CD4-positive, alpha-beta memory T cell (primary cell): ENCODE measurements at places on chromosomes 13 and 19.

DNA sequence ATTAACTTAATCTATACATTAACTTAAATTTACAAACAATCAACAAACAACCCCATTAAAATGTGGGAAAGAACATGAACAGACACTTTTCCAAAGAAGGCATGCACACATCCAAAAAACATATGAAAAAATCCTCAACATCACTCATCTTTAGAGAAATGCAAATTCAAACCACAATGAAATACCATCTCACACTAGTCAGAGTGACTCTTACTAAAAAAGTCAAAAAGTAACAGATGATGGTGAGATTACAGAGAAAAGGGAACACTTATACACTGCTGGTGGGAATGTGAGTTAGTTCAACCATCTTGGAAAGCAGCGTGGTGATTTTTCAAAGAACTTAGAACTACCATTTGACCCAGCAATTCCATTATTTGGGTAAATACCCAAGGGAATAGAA, 759.2 kb upstream of the SLITRK1 start:
- no peak for DNase-seq

GRCh38 chr19:17510220-17510993, 1.0 kb upstream of the PGLS start:
- no peak for DNase-seq

DNA sequence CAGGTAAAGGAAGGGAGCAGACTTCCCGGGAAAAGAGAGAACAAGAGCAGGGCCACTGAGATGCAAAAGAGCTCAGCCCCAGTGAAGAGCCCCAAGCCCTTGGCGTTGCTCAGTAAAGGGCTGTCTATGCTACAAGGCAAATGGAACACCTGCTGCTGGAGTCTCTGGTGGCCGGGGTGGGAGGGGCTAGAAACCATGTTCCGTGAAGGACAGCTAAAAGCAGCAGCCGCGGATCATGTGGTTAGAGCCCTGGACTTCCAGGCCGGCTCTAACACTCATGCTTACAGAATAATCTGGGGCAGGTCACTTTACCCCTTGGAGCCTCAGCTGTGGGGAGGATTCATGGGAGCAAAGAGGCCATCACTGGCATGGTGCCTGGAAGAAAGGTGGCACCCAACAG, 17.8 kb downstream of the POU2F2 start:
- no peak for DNase-seq

GRCh38 chr19:50024719-50025021, 502 bp downstream of the VRK3 start:
- no peak for DNase-seq

GRCh38 chr19:17078920-17079709, 3.5 kb downstream of the MYO9B start:
- DNase-seq, result no peak

DNA sequence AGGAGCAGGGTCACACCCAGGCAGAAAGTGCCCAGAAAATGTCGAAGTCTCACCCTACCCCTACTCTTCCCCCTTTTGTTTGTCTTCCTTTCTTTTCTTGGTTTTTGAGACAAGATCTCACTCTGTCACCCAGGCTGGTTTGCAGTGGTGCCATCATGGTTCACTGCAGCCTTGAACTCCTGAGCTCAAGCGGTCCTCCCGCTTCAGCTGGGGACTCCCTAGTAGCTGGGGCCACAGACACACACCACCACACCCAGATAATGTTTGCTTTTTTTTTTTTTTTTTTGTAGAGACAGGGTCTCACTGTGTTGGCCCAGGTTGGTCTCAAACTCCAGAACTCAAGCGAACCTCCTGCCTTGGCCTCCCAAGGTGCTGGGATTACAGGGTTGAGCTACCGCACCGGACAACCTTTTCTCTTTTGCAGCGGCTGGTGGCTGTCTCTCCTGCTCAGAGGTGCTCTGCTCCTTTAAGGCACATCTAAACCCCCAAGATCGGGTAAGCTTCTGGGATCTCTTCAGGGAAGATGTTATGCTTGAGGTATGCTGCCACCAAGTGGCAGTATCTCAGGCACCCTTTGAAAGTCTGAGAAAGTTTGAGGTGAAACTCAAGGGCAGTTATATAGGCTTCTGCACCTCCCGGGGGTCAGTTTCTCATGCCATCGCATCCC, 22.4 kb upstream of the EBI3 start:
- no peak for DNase-seq

DNA sequence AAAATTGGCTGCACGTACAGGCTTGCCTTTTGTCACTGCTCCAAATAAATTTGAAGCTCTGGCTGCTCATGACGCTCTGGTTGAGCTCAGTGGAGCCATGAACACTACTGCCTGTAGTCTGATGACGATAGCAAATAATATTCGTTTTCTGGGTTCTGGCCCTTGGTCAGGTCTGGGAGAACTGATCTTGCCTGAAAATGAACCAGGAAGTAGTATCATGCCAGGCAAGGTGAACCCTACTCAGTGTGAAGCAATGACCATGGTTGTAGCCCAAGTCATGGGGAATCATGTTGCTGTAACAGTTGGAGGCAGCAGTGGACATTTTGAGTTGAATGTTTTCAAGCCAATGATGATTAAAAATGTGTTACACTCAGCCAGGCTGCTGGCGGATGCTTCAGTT, 16.1 kb upstream of the AKAP11 start:
- no peak for DNase-seq

DNA sequence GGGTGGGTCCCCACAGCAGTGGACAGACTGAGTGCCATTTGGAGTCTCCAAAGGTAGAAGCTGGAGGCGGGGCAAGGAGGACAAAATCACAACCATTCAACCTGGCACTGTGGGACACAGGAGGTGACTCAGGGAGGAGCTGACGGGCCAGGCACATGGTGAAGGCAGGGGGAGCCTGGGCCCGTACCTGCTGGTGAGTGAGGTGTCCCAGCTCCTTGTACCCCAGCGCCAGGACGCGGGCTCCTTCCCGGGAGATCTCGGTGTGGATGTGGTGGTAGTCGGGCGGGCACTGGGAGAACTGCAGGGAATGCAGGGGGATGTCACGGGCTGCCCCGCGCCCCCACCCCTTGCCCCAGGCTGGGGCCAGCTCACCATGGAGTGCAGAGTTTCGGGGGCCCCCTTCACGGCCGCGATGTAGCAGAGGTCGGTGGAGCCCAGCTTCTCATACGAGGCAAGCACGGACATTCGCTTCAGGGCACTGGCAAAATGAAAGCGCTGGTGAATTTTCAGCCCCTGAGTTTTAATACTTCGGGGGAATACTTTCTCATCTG, 9.8 kb downstream of the ATP13A1 start:
- no peak for DNase-seq

DNA sequence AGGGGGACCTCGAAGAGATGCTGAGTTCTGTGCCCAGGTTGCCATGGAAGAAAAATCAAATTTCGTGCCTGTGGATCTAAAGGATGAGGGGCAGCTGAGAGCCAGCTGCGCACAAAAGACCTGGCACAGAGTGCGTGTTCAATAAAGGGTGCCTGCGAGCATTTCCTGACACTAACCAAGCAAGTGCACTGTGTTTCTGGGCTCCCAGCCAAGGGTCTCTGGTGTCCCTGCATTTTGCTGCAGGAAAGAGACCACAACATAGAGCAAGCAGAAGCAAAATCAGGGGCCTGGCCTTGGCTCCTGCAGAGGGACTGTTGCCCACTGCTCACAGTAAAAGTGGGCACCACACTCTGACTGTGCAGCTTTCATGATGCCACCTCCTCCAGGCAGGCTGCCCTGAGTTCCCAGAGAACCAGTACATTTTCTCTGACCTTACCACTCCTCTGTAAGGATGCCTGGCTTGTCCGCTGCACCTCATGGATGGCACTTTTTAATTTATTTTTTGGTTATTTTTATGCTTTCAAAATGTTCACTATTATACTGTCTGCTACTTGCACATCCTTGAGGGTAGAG, 70.8 kb upstream of the GPR12 start:
- DNase-seq, result no peak

DNA sequence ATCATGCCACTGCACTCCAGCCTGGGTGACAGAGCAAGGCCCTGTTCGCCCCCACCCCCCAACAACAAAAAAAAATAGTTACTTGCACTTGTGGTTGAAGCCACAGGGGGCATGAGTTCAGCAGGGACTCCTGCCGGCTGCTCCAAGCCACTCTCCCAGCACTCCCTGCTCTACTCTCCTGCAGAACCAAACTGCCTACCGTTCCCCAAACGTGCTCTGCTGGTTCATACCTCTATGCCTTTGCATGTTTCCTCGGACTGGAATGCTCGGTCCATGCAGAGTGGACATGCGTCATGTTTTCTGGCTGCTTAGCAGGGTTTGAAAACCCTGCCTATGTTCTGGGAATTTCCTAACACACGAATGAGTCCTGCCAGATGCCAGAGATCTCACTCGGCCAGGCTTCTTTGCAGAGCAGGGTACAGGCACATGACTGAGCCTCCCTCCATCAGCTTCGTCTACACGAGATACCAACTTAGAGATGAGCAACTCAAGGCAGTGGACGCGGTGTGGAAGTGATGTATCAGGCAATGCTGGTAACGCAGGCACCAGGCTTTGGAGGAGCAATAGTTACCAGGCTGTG, 8.5 kb upstream of the SLC25A15 start:
- no peak for DNase-seq

GRCh38 chr19:41755328-41755913, at the start of gene CEACAM6:
Gene CEACAM6, plus strand, starts transcription at chr19:41755530. Its CDS starts 109 bp downstream, at chr19:41755639.
- no peak for DNase-seq

DNA sequence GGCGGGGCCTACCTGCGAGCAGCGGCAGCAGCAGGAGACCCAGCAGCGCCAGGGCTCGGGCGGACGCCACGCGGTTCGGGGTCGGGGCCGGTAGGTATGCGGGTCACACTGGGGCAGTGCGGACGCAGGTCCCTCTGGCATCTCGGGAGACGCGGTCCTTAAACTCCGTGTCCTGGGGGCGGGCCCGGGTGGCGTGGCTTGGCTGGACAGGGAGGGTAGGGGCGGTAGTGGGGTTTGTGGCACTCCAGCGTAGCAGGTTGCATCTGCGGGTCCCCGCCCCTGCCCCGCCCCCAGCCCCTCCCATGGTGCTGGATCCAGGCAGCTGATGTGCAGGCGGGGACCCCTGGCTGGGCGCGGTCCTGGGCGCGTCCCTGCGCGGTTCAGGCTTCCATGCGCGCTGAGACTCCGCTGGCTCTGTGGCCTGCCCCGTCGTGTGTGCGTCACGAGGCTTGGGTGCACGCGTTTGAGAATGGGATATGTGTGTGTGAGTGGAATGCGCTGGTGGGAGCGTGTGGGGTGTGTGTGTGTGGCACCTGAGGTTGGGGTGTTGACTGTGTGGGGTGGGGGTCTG, 96.1 kb downstream of the WTIP start:
- no peak for DNase-seq

DNA sequence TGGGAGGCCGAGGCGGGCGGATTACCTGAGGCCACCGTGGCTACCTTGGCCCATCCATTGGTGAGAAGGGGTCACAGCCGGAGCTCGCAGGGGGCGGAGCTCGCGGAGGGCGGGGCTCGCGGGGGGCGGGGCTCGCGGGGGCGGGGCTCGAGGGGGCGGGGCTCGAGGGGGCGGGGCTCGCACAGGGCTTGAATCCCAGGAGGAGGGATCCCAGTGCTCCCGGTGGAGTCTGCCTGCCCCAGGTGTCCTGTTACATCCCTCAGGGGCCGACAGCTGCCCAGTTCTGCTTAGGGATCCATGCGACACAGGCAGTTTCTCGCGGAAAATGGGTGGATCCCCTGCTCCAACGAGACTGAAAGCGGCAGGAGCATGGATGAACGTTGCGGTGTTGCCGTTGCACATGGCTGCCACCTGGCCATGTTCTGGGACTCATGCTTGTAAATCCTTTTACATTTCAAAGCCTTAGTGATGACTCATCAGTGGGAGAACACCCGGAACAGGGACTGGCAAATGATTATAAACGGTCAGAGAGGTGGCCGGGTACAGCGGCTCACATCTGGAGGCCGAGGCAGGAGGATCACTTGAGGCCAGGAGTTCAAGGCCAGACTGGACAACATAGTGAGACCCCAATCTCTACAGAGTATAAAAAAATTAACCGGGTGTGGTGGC, 25.1 kb downstream of the TMPRSS9 start:
- no peak for DNase-seq

DNA sequence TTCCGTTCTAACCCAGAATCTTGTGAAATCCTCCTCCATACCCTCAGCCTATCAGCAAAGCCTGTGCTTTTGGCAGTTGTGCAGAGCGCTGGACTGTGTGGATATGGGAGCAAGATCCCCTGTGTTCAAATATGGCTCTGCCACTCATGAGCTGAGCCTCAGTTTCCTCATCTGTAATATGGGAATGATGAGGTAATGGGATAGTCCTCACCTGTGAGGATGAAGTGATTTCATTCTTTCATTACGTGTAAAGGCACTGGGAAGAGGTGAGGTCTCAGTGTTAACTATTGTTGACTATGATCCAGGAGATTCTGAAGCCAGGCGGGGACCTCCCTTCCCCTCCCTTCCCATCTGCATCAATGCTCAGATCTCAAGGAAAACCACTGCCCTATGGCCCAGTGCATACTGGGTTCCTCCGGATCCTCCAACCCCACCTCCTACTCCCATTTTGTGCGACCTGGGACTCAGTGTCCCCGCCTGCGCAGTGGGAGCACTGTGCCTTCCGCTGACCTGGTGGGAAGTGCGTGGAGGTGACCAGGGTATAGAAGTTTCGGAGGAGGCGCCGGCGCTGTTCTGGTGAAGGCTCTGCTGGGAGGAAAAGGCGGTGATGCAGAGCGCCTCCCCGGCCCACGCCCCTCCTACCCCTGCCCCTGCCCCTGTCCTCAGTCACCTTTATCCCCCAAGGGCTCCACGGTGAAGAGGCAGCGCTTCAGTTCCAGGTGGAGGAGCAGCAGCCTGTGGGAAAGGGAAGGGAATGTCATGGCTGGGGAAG, 5.0 kb downstream of the FUZ start:
- DNase-seq, result no peak

- no peak for DNase-seq
Observed at GRCh38 chr19:15358918-15359317, 20.7 kb downstream of the AKAP8 start.

DNA sequence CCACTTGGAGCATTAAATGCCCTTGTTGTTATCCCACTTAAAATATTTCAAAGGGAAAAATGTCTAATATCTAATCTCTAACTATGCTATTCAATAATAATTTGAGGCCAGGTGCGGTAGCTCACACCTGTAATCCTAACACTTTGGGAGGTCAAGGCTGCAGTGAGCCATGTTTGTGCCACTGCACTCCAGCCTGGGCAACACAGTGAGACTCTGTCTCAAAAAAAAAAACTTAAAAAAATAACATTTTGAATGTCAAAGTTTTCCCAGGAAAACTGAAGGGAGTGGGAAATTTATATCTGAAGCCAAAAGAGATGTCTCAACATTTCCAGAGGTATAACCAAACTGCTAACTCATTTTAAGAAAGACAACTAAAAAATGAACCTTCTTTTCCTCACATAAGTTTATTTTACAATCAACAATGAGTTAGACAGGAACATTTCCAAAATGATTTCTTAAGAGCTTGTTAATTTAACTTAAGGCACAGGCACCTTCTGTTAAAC, 47.9 kb downstream of the CAB39L start:
- no peak for DNase-seq

GRCh38 chr13:62278271-62278670, 862.6 kb upstream of the PCDH20 start:
- DNase-seq, result no peak
